Vagina (tissue), 2 donors: ENCODE measurements at places on chromosomes 5 and 9.

GRCh38 chr5:160445132-160445531 lies 23.5 kb downstream of the PTTG1 start:
- DNase-seq = no peak

- DNase-seq = no peak
Measured at GRCh38 chr5:156120777-156121176, 206.2 kb upstream of the SGCD start.

DNA sequence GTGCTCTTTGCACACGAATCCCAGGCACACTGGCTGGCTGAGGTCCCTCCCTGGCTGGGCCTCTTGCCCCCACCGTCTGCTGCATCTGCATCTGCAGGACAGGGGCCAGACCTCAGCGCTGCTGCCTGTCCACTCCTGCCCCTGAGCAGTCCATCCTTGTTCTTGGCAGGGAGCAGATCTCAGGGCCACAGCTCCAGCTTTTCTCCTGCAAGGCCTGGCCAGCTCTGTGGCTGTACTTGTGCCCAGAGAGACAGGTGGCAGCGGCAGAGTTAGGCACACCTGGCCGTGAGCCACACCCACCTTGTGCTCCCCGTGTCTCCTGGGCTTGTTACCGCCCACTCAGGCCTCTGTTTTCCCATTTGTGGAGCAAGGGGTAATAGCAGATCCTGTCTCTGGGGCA lies 13.9 kb downstream of the NEK6 start:
- DNase-seq = no peak

DNA sequence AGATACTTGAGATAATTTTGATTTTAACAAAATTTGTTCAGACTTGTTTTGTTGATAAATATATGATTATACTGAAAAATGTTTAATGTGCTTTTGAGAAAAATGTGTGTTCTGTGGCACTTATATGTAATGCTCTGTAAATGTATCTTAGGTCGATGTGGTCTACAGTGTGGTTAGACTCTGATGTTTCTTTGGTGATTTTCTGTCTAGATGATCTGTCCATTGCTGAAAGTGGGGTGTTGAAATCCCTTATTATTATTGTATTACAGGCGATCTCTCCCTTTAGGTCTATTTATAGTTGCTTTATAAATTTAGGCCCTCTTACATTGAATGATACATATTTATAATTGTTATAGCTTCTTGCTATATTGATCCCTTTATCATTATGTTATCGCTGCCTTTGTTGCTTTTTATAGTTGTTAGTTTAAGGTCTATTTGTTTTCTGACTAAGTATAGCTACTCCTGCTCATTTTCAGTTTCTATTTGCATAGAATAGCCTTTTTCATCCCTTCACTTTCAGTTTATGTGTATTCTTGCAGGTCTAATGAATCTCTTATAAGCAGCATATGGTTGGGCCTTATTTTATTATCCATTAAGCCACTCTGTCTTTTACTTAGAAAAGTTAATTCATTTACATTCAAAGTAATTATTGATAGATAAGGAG lies 124.3 kb downstream of the MRPS30 start:
- DNase-seq = no peak

GRCh38 chr5:122699201-122699600 lies 75.7 kb upstream of the SNX2 start:
- no peak for DNase-seq

- no peak for DNase-seq
Measured at GRCh38 chr9:70574151-70574837, 159.8 kb upstream of the KLF9 start.

GRCh38 chr5:111447822-111448221 lies 64.5 kb downstream of the STARD4 start:
- no peak for DNase-seq

DNA sequence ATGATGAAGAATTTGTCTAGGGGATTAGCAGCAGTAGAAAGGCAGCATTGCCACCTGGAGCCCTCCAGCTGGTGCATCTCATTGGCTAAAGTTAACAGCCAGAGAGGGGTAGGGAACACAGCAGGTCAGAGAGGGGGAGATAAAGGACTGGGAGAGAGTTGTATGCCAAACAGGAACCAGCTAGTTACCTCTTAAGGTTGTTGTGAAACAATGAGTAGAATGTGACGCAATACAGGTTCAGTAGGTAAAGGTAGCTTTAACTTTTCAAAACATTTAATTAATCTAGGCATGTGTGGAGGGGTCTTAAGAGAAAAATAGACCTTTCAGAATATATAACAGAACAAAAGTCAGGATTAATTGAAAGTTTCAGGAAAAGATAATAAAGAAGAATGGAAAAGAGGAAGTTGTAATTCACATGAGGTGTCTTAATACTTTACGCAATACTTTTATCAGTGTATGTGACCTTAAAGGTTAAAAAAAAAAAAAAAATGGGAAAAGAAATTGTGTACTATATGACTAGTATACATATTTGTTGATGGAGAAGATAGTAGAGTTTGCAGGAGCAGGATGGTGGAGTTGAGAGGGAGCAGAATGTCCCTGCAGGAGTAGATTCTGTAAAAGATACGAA lies 14.3 kb downstream of the FBXO38 start:
- no peak for DNase-seq

- DNase-seq = no peak
Measured at GRCh38 chr9:31554941-31555340, 829.5 kb upstream of the ACO1 start.

- no peak for DNase-seq
Measured at GRCh38 chr9:27400334-27400880, 103.5 kb upstream of the EQTN start.

GRCh38 chr9:14350754-14351153 lies 36.8 kb upstream of the NFIB start:
- no peak for DNase-seq

- DNase-seq = no peak
Measured at GRCh38 chr5:171317230-171317629, 8.2 kb downstream of the TLX3 start.

- no peak for DNase-seq
Measured at GRCh38 chr5:176342766-176343458, 18.7 kb downstream of the KIAA1191 start.

- DNase-seq = peak; percentile 71
Measured at GRCh38 chr9:87684627-87685219, 41.2 kb upstream of the CTSL start.

DNA sequence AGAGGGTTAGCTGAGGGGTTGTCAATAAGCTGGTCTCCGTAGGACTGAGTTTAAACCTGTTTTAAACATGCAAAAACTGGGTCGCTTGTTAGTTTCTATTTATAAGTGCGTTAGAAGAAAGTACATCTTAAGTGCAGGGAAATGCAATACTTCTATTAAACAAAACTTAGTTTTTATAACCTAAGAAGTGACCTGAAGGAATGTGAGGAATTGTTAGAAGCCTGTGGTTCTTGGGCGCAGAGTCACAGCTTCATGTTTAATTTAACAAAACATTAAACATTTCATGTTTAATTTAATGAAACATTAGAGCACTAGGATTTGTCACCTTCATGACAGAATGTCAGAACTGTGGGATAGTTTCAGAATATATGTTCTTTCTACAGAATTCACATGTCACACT lies 469.2 kb upstream of the WWC1 start:
- DNase-seq = no peak

DNA sequence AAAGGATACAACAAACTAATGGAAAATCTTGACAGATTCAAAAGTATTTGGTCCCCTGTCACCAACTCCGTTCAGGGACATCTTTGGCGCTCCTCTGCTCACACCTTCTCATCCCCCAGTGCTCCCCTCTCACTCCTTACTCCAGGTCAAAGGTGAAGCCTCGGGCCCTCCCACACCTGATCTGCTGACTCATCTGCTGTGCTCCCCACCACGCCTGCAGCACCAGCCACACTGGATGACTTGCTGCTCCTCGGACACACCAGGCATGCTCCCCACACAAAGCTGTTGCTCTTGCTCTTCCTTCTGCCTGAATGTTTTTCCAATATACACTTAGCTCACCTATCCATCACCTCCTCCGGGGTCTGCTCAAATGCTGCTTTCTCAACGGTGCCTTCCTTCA lies 123.4 kb downstream of the ESM1 start:
- DNase-seq = no peak

- DNase-seq = no peak
Measured at GRCh38 chr5:138663561-138663960, 88.4 kb upstream of the HSPA9 start.

GRCh38 chr5:74182603-74183002 lies 457.9 kb downstream of the ENC1 start:
- no peak for DNase-seq

GRCh38 chr5:124995421-124995820 lies 249.0 kb upstream of the ZNF608 start:
- no peak for DNase-seq

GRCh38 chr9:5846501-5846921 lies 13.6 kb upstream of the ERMP1 start:
- no peak for DNase-seq

DNA sequence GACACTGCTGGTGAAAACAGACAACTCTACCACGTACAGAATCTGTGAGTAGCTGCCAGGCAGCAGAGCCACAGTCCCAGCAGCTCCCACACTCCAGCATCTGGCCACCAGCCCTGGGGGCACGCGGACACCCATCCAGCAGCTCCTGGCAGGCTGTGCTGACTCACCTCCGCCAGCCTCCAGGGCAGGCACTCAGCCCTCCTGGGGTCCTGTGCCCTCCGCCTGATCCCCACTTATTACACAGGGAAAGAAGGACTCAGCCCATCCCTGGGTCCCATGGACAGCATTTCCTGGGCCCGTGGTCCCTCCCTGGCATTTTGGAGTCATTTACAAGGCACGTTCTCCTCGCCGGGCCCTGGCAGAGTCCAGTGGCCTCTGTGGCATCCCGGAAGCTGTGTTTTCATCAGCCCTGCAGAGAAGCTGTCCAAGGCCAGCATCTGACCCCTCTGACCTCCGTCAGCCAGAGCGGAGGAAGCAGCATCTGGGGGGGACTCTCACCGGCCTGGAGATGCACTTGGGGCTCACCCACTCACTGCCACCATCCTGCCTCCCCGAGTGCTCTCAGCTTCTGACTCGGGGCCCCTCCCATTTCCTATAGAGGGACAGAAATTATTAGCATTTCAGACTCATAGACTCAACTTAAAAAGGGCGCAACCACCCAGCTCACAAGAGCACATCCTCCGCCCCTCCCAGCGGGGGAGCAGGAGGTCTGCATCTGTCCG lies 21.6 kb downstream of the PAEP start:
- DNase-seq = peak; percentile 90

DNA sequence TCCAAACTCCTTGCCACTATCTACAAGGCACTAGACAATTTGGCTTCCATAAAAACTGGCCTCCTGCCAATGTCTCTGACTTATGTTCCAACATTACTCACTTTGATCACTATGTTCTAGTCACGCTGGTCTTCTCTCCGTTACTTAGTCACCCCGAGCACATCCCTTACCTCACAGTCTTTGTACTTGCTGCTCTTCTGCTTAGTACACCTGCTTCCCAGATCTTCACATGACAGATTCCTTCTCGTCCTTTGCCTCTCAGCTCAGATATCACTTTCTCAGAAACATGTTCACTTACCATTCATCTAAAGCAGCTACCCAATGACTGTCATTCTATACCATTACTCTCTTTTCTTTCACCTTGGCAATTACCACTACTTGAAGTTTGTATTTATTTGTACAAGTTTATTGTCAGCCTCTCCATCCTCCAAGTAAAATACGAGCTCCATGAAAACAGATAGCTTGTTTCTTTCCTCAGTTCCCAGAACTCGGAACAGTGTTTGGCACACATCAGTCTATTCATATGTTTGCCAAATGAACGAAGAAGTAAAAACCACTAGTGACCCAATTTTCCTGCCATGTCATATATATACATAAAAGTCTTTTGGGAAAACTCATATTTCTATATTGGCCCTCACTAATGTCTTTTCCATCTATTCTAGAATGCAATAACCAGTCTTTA lies 5.9 kb upstream of the SLC22A5 start:
- no peak for DNase-seq

GRCh38 chr5:99795031-99795430 lies 740.1 kb upstream of the FAM174A start:
- no peak for DNase-seq

- DNase-seq = no peak
Measured at GRCh38 chr5:16981700-16982099, 45.6 kb upstream of the MYO10 start.

- no peak for DNase-seq
Measured at GRCh38 chr9:96219026-96219899, 82.7 kb downstream of the HSD17B3 start.
